Right atrium auricular region (tissue), 2 donors: ENCODE measurements at places on chromosomes 11 and 22. TPM values are rescaled to one million over a fixed set of nuclear protein-coding genes. Genes with fewer than 3 reads are reported as not detected.
A peak's percentile ranks its signal among the peaks of the same experiment; 100 is the strongest.

DNA sequence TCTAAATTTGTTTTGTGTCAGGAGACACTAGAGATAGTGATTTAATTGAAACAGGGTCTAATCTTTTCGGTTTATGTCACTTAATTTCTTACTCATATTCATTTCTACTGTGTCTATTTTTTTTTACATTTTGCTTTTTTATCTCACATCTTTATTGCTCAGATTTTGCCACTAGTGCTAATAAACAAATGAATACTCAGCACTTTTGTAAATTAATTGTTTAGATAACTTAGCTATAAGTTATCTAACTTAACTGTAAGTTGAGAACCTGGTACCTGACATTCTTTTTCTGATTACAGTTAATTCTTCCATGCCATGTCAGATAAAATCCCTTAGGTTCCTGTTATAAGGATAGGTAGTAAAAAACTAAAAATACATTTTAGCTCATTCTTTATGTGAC lies 22.1 kb upstream of the OR5M8 start:
- no peak for DNase-seq

- DNase-seq = no peak
These were observed 45.7 kb downstream of the RPUSD4 start for GRCh38 chr11:126165757-126166156.

DNA sequence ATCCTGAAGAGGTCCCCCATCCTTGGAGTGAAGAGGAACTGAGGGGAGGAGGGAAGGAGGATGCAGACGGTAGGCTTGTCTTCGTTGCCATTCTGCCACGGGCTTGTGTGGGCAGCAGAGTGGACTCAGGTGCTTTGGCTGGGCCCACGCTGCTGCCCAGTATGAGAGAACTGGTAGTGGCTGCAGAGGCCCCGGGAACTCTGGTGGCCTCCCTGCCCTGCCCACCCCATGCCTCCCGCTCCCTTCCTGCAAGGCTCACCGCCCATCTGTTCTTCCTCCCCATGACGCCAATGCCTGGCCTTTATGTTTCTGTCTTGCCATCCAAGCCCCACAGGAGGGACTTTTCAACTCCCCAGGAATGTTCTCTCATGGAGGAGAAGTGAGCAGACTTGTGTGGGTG lies 157.4 kb downstream of the DSCAML1 start:
- DNase-seq = no peak

DNA sequence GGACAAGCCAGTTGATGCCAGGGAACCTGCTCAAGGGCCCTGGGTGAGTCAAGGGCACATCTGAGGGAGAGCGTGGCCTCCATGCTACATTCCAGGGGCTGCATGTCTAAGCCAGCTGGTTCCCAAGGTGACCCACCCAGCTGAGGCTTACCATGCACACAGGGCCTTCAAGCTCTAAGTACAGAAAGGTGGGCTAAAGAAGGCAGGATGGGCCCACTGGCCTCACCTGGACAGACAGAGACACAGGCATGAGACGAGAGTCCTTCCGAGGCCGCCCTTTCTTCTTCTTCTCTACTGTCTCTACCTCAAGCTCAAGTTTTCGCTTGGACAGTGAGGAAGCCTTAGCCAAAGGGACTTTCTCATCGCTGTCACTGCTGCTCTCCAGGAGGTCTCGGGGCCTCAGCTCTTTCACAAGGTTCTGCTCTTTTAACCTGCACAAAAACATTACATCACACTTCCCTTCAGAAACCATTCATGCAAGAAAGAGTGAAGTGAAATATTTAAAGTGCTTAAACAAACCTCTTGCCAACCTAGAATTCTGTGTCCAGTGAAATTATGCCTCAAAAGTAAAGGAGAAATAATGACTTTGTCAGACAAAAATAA lies 69.9 kb downstream of the HIRA start:
- DNase-seq = peak; percentile 44

RNF215 gene
- total RNA-seq = 5.6 TPM

- peak; percentile 59 for DNase-seq
These were observed 405.3 kb upstream of the CCDC90B start for GRCh38 chr11:83691451-83691950.

DNA sequence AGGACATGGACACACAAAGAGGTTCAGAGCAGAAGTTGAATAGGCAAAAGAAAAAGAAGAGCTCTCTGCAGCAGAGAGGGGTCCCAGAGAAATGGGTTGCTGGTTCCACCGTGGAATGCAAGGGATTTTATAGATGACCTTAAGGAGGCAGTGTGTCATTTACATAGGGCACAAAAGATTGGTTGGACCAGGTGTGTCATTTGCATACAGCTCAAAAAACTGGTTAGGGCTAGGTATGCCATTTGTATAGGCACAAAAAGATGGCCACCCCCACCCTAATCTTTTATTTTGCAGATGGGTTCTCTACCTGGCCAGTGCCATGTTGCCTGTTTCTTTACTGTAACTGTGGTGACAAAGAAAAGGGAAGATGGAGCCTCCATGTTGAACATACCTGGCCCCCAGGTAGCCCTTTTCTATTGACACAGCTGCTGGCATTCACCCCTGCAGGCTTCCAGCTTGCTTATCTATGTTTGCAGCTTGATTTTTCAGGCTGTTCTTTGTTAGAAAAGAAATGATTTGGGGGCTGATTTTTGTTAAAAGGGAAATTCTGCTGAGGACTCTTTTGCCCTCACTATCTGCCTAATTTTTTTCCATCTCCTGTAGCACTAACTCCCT lies 3.1 kb upstream of the CAVIN3 start:
- no peak for DNase-seq

DNA sequence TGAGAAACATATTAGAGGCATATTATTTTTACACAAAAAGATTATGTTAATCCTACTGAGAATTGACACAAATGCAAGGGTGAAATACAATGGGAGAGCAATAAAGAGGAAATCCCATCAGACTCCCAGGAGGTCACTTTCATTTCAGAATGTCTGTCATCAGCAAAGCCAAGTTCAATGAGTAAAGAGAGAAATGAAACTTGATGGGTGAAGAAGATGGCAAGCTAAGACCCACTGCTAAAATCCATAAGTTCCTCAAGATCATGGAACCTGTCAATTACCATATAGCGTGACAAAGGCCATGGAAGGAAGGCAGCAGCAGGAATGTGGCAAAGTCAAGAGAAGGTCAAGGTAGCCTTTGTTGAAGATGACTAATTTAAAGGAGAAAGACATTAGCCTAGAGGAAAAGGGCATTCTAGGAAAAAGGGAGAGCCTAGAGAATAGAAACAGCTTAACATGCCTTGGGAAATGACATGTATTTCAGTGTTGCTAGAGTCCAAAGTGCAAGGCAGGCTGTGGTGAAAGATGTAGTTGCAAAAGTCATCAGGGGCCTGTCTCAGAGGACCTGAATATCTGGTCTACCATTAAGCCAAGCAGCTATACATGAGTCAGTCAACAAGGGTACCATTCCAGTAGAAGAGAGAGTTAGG lies 43.1 kb downstream of the FAM168A start:
- DNase-seq = no peak

DNA sequence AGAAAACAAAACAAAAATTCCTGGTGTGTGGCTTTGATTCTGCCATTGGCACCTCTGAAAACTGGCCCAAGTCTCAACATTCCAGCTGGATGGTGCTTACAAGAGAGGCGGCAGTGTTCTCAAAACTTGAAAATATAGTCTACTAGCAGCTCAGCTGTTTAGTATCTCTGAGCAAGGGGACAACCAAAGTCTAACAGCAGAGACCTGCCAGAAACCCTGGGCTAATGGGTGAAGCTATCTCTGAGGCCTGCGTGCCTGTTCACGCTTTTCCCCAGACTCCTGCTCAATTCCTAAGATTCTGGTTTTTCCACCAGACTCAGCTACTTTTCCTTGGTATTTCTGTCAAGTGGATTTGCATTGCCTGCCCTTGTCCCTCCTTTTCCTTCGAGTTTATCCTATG lies 17.9 kb downstream of the TMEM218 start:
- DNase-seq = peak; percentile 54

- DNase-seq = no peak
These were observed 39.3 kb upstream of the CELSR1 start for GRCh38 chr22:46576556-46577367.

PHF21B gene
- total RNA-seq = 1.4 TPM

- DNase-seq = no peak
These were observed 7.4 kb upstream of the ZBTB16 start for GRCh38 chr11:114052160-114052559.

DNA sequence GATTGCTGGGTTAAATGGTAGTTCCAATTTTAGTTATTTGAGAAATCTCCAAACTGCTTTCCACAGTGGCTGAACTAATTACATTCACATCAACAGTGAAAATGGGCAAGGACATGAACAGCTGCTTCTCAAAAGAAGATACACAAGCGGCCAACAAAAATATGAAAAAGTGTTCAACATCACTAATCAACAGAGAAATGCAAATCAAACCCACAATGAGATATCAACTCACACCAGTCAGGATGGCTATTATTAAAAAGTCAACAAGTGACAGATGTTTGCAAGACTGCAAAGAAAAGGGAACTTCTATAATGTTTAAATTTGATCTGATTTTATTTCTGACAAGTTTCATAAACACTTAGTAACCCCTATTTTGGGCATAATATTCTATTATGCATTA lies 537.5 kb downstream of the DLG2 start:
- no peak for DNase-seq
